ENCODE measurements at places on chromosomes 11 and 22. TPM values are rescaled to one million over a fixed set of nuclear protein-coding genes. Genes with fewer than 3 reads are reported as not detected.

- no peak for DNase-seq
Observed at GRCh38 chr11:95279921-95280868, 49.2 kb upstream of the SESN3 start.

DNA sequence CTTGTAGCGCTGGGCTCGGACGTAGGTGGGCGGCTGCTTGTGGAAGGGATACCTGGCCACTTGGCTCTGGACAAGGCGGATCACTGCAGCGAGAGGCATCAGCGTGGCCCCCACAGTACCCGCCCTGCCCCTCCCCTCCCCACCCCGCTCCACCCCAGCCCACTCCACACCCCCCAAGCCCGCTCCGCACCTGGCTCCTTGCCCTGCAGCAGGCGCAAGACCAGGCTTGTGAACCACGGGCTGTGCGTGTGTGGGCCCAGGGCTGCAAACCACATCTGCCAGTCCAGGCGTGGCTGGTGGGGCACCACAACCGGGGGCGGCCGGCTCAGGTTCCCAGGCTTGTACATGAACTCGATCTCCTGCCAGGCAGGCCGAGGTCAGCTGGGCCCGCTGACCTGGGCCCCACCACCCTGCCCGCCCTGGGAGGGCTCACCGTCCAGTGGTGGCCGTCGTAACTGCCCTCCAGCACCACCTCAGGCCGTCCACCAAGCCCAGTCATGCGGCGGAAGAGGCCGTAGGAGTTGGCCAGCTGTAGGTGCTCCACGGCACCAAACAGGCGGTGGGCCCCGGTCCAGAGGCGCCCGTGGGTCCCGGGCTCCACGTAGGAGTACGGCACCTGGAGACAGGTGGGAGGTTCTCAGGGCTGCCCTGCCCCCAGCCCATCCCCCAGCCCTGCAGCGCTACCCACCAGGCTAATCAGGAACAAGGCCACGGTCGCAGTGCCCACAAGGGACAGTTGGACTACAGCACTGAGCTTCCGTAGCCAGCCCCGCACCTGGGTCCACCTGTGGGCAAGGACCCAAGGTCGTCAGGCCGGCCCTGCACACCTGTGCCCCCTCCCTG lies 2.9 kb downstream of the LMF2 start:
- DNase-seq: no peak

- DNase-seq: no peak
Observed at GRCh38 chr11:119512369-119512768, 89.4 kb upstream of the THY1 start.

The KIAA0930 gene
- 21.6 TPM for total RNA-seq

DNA sequence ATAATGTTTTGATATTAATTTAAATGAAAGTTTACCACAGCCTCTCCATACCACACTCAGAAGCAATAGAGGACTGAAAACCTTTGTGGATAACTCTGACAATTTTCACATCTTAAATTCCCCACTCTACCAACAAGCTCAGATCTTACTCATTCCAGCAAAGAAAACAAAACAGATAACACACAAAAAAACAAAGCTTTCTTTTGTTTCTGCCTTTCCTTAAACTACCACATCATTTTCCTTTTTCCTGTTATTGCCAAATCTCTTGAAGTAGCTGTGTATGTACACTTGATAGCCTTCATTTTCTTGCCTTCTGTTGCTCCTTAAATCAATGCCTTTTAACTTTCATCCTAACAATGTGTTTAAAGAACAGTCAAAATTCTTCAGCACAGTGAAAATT lies 484.9 kb downstream of the NTM start:
- no peak for DNase-seq

The MEI1 gene
- total RNA-seq: 0.40 TPM

The PYGM gene
- 42.5 TPM for total RNA-seq

GRCh38 chr11:74638869-74639268 lies 46.5 kb downstream of the POLD3 start:
- no peak for DNase-seq

DNA sequence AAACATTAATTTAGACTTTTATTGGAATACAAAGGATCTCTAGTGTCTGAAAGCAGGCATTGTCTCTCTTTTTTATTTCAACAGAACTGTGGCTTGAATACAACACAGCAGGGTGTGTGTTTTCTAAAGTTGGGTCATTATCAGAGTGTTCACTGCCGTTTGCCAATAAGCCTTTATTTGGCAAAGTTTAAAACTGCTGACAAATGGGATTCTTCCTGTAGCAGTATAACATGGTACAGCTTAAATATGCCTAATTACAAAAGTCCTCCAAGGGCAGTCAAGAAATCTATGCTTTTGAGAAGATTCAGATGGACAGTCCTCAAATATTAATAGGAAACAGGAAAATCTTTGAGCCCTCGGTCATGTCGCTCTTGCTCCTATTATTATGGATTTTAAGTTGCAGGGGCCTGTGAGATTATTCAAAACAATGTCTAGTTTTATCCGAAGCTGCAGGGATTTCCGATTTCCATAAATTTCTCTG lies 199.9 kb downstream of the MAML2 start:
- DNase-seq: no peak

- no peak for DNase-seq
Observed at GRCh38 chr11:9901943-9902342, 238.1 kb downstream of the SWAP70 start.

The PKDREJ gene
- 0.11 TPM for total RNA-seq

DNA sequence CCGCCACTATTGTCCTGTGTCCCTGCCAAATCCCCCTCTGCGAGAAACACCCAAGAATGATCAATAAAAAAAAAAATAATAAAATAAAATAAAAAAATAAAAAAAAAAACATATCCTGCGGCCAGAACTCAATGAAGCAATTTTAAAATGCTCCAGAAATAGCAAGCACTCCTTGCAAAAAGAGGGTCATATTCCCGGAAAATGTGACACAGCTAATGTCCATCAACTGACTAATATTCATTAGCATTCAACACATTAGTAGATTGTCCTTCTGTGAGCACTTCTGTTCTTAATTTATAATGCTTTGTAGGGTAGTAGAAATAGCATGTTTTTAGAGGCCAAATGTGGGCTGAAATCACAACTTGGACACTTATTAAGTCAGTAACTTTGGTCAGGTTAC lies 252.3 kb upstream of the SESN3 start:
- DNase-seq: no peak

GRCh38 chr22:36701965-36702621 lies 1.5 kb downstream of the CACNG2 start:
- no peak for DNase-seq

DNA sequence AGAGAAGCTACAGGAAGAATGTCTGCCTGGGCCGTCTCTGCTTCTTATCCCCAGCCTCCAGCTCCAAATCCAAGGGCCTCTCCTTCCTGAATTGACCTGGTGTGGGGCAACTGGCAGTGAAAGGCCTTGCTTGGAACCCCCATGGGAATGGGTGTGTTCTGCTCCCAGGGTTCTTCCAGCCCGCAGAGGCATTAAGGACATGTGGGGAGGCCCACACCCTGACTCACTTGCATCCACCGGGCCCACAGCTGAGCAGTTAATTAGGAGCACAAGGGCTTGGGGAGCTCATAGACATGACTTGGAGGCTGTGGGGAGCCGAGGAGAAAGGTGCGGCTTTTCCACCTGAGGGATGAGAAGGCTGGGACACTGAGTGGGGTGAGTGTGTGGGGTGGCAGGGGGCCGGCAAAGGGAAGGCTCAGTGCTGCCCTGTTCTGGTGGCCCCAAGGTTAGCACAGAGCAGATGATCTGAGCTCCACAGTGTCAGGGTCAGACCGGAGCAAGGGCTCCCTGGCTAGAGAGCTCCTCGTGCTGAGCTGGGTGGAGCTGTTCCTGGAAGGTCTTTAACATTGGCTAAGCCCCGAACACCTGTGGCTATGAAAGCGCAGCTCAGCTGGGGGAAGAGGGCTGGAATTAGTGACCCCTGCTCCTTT lies 64.5 kb upstream of the NECTIN1 start:
- DNase-seq: no peak

DNA sequence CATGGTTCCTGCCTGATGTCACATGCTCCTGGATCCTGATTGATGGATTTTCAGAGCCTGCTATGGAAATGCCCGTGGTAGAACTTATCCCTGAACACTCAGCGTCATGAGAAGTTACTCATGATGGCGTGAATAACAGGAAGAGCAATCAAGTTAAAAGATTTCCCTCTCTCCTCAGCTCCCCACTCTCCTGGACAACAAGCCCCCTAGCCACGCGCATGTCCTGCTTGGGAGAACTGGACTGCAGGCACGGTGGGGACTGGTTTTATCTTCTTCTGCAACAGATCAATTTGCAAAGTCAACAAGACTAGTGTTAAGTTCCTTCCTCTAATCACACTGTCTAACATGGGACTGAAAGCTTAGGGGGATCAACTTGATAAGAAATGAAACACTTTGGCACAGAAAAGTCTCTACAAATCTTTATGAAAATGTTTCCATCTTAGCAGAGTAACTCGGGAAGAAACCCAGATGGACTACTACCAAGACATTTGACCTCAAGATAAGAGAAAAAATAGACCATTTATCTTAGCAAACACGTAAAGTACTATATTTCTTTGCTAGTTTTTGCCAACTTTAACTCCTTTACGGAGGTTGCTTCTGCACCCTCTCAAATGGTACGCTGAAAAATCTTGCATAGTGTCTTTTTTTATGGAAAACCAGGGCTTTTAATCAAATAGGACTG lies 27.6 kb downstream of the POU2AF1 start:
- no peak for DNase-seq

The TEAD1 gene
- 103 TPM for total RNA-seq
